ENCODE measurements at places on chromosomes 2 and 18.

- DNase-seq: no peak
Observed at GRCh38 chr18:74381621-74382295, 66.1 kb downstream of the C18orf63 start.

DNA sequence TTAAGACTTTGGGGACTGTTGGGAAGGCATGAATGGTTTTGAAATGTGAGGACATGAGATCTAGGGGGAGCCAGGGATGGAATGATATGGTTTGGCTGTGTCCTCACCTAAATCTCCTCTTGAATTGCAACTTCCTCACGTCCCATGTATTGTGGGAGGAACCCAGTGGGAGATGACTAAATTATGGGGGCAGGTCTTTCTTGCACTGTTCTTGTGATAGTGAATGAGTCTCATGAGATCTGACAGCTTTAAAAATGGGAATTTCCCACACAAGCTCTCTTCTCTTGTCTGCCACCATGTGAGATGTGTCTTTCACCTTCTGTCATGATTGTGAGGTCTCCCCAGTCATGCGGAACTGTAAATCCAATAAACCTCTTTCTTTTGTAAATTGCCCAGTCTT lies 11.5 kb upstream of the MBP start:
- DNase-seq: no peak

- no peak for DNase-seq
Observed at GRCh38 chr2:186716899-186717298, 23.0 kb downstream of the FAM171B start.

DNA sequence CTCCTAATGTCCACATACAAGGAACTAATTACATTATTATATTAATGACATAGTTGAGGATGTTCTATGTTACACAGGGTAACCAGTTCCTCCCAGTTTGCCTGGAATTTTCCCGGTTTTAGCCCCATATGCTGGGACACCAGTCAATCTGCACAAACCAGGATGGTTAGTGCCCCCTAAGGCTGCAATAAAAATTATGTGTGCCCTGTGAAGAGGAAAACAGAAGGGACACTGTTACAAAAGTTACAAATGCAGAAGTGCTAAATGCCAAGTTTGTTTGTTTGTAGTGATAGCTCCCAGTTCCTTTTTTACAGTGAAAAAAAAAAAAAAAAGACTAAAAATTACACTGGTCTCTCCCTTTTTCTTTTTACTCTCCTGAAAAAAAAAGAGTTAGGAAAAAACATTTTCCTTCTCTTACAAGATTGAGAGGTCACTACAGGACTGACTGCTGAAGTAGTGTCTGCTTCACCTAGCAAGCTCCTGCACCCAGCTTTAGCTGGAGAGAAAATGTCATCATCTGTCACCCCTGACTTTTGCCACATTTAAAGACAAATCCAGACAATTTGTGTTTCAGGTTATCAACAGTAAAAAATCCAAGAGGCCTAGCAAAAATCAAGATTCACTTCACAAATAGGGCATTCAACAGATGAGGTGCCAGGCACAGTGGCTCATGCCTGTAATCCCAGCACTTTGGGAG lies 3.2 kb downstream of the ANKRD44 start:
- no peak for DNase-seq

- DNase-seq: no peak
Observed at GRCh38 chr2:46717344-46718121, 198.1 kb downstream of the MCFD2 start.

GRCh38 chr2:38935568-38936172 lies 46.0 kb downstream of the ARHGEF33 start:
- DNase-seq: no peak

DNA sequence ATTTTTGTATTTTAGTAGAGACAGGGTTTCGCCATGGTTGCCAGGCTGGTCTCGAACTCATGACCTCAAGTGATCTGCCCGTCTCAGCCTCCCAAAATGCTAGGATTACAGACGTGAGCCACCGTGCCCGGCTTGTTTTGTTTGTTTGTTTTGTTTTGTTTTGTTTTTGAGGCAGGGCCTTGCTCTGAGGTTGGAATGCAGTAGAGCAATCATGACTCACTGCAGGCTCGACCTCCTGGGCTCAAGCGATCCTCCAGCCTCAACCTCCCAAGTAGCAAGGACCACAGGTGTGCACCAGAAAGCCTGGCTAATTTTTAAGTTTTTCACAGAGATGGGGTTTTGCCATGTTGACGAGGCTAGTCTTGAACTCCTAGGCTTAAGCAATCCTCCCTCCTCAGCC lies 8.9 kb upstream of the CNNM4 start:
- no peak for DNase-seq

GRCh38 chr2:44691174-44691785 lies 250.2 kb upstream of the SIX3 start:
- no peak for DNase-seq

DNA sequence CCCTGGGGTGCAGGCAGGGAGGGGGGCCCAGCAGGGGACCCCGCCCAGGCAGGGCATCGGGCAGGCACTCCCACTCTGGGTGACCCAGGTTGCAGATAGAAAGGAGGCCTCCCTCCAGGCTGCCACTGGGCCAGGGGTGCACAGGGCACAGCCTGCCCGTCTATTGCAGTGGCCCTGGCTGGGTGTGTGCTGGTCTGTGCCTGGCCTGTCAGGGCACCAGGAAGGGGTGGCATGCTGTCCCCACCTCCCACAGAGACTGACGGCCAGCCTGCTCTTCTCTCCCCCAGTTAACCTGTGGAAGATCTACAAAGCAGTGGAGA lies 12.9 kb downstream of the ARID5A start:
- no peak for DNase-seq

- DNase-seq: no peak
Observed at GRCh38 chr2:8676921-8677645, 4.8 kb upstream of the ID2 start.

DNA sequence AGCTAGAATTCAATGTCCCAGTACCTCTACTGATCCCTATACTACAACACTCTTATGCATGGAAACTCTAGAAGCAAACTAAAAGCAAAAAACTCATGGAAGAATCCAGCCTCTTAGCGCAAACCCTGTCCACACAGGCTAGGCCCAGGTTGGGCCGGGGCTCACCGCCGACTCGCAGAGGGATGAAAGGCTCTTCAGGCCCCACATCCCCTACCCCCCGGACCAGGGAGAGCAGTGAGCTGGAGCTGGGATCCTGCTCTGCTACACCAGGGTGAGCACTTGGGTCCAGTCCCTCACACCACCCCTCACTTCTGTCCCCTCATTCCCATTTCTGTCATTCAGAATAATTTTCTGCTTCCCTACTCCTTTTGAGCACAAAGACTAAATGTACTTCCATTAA lies 2.0 kb downstream of the OST4 start:
- DNase-seq: no peak

DNA sequence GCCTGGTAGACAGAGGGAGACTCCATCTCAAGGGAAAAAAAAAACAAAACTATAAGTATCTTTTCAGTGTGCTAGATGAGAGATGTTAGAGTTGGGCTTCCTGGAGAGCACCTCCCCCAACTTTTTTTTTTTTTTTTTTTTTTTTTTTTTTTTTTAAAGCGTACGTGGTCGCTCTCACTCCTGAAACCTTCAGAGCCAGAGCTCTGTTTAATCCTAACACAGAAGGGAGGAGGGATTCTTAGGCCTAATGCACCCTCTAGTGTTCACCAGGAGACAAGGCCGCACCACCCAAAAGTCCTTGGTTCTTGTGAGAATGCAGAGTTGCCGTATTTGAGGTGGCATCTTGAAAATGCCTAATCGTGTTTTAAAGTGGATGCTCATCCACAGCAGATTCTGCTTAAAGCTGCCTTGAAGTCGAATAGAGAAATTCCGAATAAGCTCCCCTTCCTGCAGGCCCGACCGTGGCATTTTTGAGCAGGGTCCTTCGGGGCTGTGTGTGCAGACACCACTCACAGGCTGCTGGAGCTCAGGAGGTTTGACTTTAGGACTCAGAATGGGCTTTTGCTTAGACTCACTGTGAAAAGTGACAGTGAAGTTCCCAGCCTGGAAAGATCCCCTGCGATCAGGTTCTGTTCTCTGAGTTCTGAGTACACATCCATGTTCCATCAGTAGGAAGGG lies 252.6 kb downstream of the AGAP1 start:
- DNase-seq: no peak

- no peak for DNase-seq
Observed at GRCh38 chr2:102266204-102266603, 45.2 kb upstream of the IL1RL1 start.

GRCh38 chr2:42714686-42715085 lies 49.2 kb downstream of the OXER1 start:
- no peak for DNase-seq

DNA sequence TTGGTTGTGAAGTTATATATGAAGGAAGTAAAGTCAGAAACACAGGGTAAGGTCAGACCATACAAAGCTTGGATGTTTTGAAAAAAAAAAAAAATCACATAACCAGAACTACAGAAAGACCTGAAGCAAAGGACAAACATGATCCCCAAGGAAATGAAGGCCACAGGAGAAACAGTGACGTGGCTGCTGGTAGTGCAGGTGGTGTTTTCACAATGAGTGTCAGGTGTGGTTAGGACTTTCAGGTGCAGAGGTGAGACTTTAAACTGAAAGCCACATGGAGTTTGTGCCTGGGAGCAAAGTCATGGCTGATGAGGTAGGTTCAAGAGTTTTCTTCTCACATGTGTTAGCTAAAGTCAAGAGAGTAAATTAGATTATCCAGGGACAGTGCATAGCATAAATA lies 270.7 kb downstream of the PIEZO2 start:
- no peak for DNase-seq

DNA sequence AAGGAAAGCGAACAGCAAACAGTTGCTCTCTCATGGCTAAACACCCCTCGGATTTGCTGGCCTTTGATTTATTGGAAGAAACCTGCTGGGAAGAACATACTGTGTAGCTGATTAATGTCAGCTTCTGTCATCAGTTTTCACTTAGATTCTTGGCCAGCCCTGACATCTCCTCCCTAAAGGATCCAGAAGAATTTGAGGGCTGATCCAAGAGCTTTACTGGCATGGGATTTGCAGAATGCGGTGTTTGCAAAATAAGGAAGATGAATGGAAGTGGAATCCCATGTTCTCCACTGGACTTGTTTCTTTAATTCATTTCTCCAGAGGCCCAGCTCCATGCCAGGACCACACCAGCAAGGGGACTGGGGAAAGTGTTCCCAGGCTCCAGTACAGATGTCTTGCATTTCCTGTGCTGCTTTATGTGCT lies 80.5 kb downstream of the RDH14 start:
- no peak for DNase-seq

GRCh38 chr2:29443151-29443550 lies 327.9 kb downstream of the CLIP4 start:
- no peak for DNase-seq

DNA sequence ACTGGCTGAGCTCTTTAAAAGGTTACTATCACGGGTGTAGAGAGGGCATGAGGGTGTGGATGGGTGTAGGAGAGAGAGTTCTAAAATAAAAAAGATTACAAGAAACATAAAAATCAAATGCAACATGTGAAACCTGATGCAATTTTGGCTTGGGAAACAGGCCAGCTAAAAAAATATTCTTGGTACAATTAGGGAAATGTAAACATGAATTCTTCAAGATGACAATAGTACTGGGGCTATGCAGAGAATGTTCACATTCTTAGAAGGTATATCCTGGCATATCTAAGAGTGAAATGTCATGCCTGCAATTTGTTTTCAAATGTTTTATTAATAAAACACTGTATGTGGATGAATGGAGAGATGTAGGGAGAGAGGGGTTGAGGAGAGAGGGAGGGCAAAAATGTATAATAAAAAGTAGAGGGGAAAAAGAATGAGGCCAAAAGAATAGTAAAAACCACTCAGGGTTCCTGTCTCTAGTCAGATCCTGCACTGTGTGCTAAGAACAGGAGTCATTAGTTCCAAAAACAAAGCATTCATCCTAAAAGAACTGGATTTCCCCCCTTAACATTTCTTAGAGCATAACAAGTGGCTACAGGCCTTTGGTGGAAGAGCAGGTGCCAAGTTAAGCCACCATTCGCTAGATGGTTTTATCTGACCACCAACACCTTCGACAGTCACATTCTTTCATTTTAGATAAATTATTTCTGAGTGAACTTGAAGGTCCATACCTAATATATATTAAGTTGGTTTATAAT lies 77.3 kb downstream of the LPIN2 start:
- DNase-seq: no peak

- no peak for DNase-seq
Observed at GRCh38 chr2:1647417-1648240, 96.7 kb downstream of the PXDN start.

DNA sequence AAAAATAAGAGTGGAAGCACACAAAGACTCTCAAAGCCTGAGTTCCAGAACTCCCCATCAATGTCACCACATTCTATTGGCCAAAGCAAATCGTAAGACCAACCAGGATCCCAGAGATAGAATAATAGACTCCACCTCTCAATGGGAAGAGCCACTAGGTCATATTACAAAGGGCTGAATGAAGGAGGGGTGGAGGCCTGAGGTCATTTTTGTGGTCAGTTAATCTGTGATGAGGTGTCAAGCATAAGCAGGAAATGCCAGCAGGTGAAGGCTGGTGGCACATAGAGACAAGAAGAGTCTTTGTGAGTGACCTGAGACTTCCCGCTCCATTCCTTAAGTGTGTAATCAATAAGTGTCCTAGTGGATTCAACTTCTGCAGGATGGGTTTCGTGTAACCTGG lies 144.3 kb downstream of the TFCP2L1 start:
- no peak for DNase-seq

DNA sequence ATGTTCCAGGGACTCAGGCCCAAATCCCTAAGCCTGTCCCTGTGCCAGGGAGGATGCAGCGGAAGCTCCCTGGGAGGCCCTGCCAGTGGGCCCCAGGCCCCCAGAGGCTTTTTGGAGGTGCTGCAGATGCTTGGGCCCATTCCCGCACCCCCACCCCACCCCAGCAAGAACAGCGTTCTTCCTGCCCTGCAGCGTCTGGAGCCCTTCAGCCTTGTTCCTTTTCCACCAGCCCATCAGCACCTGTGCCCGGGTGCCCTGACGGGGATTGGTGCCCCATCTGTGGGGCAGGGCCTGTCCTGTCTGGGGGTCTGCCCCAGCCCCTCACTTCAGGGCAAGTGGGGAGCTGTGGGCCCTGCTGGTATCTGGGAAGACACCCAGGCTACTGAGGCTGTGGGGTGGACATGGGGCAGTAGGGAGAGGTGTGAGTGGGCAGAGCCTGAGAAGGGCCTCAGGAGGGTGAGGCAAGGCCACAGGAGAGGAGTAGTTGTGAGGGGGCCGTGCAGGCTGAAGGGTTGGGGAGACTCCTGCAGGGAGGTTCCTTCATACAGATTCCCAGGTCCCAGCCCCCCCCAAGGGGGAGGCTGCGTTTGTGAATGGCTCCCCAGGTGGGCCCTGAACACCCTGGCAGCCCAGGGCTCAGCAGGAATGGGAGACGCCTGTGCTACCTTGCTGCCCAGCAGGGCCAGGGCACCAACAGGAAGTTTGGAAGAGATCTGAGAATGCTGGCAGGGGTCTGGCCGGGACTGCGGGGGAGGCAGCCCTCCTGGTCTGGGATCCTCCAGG lies 2.4 kb downstream of the RNPEPL1 start:
- DNase-seq: no peak

DNA sequence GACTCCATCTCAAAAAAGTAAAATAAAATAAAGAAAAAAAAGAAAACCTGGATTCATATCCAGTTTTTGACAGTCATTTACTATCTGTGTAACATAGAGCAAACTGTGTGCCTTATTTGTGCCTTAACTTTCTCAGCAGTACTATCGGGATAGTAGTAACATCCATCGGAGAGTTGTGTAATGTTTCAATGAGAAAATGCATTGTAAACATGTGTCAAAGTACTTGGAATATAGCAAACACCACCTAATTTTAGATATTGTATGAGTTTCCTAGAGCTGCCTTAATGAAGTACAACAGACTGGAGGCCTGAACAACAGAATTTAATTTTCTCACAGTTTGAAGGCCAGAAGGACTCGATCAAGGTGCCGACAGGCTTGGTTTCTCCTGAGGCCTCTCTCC lies 81.3 kb upstream of the CDC42EP3 start:
- no peak for DNase-seq

GRCh38 chr2:191329841-191330240 lies 84.6 kb downstream of the MYO1B start:
- DNase-seq: no peak
